ENCODE measurements at places on chromosomes 2 and 18.
A peak's percentile ranks its signal among the peaks of the same experiment; 100 is the strongest.

- DNase-seq = no peak
Observed at GRCh38 chr2:227228061-227228667, 63.7 kb downstream of the COL4A3 start.

DNA sequence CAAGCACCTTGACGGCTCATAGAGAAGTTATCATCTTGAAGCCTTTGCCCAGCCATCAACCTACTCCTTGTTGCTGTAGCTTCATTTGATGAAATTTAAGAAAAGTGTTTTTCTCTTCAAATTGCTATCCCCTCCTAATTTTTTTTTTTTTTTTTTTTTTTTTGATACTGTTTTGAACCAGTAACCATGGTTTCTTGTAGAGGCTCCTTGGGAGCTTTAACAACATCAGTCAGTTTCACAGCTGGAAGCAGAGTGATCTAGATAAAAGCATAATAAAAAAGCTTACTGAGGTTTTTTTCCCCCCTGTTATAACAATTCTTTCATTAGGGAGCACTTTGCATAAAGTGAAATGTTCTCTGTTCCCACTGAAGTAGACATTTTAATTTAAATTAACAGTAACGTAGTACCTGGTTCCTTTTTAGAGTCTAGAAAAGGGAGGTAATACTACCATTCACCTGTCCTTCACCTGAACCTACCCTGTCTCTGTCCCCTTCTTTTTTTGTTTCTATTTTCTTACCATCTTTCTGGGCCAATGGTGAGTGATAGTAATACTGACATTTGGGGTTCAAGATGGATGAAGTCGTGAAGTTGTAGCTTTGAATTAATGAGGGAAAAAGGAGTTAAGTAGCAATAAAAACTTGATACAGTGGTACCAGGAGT is 101.5 kb downstream of the NCOA1 start:
- no peak for DNase-seq

DNA sequence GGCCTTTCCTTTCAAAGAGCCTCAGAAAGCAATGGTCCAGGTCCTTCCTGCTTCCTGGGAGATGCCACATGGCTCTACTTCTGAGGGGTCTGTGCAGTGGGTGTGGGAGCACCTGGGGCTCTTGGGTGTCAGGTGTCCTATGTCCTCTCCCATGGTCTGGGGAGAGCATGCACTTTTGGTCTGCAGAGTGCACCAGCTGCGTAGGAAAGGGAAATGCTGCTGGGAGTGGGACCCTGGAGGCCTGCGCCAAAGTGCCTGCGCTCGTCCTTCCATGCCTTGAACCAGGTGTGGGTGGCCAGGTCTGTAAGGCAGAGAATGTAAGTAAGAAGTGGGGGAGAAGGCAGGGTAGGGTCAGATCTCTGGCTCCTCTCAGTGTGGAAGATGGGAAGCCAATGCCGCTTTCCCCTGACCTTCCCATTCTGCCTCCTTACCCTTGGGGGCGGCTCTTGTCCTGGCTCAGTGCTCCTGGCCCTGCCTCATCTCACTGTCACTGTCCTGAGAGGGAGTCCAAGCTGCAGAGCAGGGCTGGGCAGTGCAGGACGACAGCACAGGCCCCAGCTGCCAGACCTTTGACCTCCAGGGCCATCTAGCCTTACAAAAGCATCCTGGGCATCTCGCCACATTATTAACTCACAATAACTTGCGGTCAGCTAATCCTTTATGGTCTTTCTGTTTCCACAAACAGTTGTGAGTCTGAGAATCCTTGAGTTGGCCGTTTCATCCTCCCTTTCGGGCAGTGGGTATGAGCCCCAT is 6.6 kb upstream of the PROM2 start:
- no peak for DNase-seq

- DNase-seq = no peak
Observed at GRCh38 chr18:74604774-74605173, 7.1 kb downstream of the ZNF407 start.

DNA sequence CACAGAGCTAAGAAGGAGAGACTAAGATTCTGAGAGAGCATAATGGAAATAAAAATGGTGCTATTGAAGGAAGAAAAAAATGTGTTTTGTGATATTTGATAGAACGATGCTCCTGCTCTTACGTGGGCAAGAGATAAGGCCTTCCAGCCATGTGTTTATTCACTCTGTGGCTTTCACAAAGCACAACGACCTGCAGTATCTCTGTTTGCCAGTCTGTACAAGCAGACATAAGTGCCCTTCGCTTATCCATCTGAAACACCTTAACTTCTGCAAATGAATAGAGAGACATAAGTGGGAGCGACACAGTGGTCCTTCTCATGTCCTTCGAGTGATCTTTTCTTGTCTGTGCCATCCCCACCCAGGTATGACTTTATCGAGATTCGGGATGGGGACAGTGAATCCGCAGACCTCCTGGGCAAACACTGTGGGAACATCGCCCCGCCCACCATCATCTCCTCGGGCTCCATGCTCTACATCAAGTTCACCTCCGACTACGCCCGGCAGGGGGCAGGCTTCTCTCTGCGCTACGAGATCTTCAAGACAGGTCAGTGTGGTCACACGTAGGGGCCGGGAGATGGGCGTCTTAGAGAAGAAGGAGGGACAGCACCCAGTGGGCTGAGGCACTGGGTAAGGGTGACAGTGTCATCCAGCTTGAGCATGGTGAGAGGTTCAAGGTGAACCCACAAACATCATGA is 33.7 kb downstream of the NRP2 start:
- no peak for DNase-seq

GRCh38 chr2:102103992-102104871 is 38.3 kb upstream of the IL1R1 start:
- DNase-seq = peak; percentile 94

DNA sequence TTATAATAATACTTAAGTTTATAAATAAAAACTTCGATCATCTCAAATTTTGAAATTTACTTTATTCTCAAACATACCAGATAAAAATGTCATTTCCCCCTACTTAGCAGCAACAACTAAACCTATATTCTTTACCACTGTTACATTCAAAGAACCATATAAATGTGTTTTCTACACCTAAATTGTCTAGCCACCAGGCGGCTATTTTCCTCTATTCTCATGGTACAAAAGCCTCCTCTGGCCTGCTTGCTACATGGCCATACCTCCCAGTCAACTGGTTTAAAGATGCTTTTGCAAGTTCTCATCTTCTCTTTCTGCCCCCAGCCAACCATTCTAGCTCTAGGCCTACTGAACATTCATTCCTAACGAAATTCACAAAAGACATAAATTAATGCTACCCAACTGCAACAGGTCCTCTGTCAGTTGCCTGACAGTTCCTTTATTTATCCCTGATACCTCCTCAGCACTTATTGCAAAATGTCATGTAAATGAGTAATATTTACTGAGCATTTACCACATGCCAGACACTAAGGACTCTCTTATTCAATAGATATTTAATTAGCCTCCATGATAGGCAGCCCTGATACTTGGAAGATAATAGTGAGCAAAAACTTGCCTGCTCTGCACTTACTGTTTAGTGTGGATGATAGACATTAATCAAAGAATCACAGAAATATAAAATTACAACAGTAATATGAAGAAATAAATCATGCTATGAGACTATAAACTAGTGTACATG is 5.0 kb downstream of the C1D start:
- DNase-seq = no peak

- no peak for DNase-seq
Observed at GRCh38 chr18:43303376-43303775, 26.1 kb upstream of the SYT4 start.

DNA sequence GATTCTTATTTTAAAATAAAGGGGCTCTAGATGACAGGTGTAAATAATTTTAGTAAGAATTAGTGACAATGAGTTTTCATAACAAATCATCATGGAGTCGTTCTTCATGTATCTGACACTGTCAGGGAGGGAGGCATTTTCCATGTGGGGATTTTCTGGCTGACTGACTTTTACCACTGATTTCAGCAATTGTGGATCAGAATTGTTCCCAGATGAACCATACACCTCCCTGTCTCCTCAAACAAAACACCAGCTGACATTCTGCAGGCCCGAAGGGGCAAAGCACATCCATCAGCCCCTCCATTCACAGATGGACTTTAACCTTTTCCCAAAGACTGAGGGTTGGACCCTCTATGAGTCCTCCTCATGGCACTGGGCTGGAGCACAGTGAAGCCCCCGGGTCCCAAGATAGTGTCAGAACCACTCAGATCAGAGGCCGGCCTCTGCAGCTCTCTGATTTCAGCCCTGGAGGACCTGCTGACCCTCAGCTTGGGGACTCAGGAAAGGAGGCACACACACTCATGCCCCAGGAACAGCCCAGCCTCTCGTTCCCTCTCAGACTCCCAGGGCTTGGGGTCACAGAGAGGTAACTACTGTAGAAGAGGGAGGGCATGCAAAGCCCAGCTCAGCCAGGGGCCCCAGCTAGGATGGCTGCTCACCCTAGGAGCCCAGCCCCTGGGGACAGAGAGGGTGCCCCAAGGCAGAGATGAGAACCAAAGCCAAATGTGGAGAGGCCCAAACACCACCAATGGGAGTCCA is 43.2 kb upstream of the LOXHD1 start:
- DNase-seq = no peak

GRCh38 chr2:171858397-171858958 is 35.6 kb downstream of the SLC25A12 start:
- DNase-seq = no peak

- no peak for DNase-seq
Observed at GRCh38 chr2:36549165-36549574, 48.8 kb downstream of the FEZ2 start.

DNA sequence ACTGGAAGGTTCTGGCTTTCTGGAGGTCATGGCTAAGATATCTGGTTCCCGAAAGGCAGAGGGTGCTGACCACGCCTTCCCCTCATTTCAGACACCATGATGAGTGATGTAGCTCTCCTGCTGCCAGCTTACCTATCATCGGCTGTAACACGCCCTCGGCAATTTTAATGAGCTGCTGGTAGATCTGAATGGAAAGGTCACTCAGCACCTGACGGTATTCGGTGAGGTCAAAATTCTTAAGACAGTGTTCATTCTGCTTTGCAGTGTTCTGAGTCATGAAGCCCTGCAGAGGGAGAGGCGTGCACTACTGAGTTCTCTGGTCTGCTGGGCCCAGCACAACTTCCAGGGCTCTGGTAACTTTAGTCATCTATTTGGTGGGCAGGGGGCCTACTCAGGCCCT is 25.7 kb upstream of the ACAA2 start:
- DNase-seq = no peak

All from HFF-Myc (cell line).